ENCODE measurements at places on chromosomes 2 and 18.

GRCh38 chr2:74867841-74868658, 34.1 kb downstream of the HK2 start:
- DNase-seq, result no peak

DNA sequence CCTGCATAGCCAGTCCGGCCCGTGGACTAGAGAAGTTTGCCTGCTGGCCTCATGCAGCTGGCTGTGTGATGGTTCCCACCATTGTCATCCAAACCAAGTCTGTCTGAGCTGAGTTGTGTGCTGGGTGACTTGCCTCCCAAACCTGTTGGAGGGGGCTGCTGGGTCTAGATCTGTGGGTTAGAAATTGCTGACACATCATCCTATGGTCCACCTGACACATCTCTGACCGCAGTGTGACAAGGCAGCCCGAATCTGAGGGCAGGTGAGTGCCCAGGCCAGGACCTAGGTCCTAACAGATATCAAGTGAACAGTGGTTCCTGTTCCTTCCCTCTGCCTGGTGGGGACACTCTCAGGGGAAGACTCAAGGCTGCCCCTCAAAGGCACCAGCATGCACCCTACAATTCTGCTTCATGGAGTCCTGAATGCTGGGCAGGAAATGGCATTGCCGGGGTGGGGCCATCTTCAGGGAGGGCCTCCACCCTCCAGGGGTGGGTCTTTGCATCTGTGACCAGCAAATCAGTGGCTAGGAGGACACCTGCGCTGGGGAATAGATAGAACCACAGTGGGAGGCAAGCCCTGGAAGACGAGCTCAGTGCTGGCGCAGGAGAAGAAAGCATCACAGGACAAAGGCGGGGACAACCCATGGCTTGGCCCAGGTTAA, 117.9 kb upstream of the ID2 start:
- no peak for DNase-seq

DNA sequence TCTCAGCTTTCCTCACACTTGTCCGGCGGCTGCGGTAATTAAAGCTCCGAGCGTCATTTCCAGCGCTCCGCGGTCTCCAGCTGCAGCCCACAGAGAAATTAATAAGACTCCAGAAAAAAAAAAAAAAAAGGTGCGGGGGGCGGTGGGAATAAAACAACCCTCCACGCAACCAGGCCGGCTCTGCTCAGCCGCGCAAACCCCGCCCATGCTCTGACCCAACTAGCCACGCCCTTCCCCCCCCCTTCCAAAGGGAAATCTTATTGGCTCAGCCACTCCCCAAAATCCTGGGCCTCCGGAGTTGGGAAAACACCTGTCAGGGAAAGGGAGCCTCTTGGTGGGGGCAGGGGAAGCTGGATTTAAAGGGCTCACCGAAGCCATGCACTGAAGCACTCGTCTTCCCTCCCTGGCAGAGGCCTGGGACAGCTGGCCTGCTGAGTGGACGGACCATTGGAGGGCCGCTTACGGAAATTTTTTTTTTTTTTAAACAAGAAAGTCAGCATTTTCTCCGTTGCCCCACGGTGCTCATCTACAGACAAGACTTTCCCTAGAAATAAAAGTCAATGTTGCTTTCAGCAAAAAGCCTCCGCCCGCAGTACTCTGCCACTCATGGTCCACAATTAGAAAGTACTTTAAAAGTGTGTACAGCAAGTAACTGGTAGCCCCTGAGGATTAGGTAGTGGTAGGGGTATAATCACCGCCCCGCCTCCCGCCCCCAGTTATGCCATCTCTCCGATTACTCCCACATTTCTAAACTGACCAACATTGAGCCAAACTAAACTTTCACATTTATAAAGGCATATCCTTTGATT, 674 bp upstream of the ERBB4 start:
- no peak for DNase-seq

DNA sequence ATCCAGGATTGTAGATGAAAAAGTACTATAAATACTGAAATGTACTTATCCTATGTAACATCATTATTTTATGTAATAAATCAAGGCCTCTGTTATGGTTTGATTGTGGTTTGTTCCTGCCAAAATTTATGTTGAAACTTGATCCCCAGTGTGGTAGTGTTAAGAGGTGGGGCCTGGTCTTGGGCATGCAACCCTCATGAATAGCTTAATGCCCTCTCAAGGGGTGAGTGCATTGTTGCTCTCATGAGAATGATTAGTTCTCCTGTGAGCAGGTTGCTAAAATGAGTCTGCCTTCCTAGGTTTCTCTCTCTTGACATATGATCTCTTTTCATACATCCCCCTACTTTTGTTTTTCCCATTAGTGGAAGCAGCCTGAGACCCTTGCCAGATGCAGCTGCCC, 915.4 kb downstream of the TSN start:
- no peak for DNase-seq

- DNase-seq, result no peak
These were observed 1888.7 kb upstream of the PIK3C3 start for GRCh38 chr18:40066368-40066767.

- no peak for DNase-seq
These were observed 11.9 kb upstream of the MFSD6 start for GRCh38 chr2:190396271-190396670.

GRCh38 chr18:61736133-61736532, 156.7 kb downstream of the RNF152 start:
- DNase-seq, result no peak

DNA sequence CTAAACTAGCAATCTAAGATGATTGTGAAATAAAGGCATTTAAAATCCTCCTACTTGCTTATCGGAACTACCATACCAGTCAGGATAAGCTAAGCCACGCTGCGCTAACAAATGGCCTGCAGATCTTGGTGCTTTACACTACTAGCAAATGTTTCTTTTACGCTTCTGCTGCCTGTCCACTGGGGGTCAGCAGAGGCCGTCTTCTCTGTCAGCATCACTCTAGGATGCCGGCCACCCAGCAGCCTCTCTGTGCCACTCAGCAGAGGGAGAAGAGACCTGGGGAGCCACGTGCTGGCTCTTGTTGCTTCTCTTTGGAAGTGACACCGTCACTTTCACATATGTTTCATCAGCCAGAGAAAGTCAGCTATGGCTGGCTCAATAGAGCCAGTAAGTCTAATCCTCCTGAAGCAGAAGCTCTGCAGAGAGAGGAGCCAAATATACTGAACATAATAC, 36.6 kb downstream of the COPS8 start:
- peak; percentile 6 for DNase-seq

DNA sequence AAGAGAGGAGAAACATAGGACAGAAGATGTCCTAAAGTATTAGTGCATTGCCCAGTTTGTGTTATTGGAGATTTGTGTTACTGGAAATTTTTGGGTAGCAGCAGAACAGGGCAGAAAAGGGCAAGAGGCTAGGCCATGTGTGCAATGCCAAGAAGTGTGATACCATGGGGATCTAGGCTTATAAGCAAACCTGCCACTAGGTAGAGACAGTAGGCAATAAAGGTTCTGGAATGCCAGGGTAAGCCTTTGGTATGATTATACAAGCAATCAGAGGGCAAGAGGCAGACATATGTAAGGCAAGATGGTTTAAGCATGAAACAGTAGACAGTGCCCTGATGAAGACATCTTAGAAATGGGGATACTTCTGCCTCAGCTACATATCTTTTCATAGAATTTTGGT, 12.3 kb upstream of the CERS6 start:
- DNase-seq, result no peak

DNA sequence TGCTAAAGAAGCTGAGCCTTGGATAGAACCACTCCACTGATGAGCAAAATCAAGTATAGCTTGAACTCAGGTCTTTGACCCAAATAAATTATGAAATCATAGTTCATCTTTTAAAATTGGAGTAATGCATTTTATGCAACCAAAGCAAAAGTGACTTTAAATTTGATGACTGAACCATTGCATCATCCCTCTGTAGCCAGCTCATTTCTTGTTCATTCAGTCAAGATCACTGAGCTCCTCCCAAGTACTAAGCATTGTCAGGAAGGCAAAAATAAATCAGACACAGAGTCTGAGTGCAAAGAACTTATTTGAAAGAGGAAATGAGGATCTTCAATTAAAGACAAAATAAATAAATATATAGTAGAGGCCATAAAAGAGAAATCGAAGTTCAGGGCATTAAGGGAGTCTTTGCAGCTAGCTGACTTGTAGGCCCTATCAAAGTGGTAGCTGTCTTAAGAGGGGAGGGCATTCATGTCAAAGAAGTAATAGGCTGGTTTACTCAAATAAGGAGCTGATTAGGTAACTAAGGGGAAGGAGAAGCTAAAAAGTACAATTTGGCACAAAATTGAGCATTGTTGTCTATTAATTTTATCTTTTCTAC, 411.8 kb downstream of the MTX2 start:
- DNase-seq, result no peak

DNA sequence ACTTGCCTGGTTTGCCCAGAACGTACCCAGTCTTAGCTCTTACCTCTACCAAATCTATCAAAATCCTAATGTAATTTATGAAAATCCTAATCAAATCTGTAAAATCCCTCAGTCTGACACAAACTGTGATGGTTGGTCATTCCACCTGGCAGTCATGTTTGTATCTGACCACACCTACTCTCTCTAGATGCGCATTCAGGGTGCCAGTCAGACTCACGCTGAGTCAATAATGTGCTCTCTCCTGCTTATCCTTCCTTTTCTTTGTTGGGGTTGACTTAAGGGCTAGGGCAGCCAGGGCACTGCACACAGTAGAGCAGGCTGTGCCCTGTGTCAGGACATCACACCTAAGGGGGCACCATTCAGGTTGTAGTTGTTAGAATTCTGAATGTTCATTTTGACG, 48.5 kb upstream of the PARD3B start:
- no peak for DNase-seq

DNA sequence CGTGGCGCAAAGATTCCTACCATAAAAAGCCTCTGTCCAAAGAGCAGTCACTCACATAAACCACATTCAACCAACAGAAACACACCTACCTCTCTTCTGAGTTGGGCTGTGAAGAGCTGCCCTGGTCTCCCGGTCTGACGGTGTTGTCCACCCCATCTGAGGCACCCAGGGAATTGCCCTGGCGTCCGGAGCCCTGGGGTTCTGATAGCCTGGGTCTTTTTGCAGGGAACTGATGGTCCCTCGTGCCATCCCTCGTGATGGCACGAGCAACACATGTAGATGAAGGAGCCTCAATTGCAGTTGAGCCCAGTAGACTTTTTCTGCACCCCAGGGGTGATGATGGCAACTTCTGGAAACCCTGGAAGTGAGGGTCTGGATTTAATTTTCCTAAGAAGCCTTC, 13.8 kb downstream of the HJURP start:
- no peak for DNase-seq

GRCh38 chr2:184302506-184302905, 295.8 kb upstream of the ZNF804A start:
- no peak for DNase-seq
